ENCODE measurements at places on chromosomes 4 and X.

- peak; percentile 17 for DNase-seq
These were observed 24.9 kb upstream of the DDX3X start for GRCh38 chrX:41308884-41309647.

- no peak for DNase-seq
These were observed 354.7 kb upstream of the PITX2 start for GRCh38 chr4:110977554-110977953.

GRCh38 chr4:152372444-152372843 is 163.4 kb downstream of the FBXW7 start:
- DNase-seq, result no peak

GRCh38 chrX:9340598-9341290 is 124.1 kb upstream of the TBL1X start:
- peak; percentile 62 for DNase-seq

- no peak for DNase-seq
These were observed 722.4 kb upstream of the TENM3 start for GRCh38 chr4:181520790-181521189.

DNA sequence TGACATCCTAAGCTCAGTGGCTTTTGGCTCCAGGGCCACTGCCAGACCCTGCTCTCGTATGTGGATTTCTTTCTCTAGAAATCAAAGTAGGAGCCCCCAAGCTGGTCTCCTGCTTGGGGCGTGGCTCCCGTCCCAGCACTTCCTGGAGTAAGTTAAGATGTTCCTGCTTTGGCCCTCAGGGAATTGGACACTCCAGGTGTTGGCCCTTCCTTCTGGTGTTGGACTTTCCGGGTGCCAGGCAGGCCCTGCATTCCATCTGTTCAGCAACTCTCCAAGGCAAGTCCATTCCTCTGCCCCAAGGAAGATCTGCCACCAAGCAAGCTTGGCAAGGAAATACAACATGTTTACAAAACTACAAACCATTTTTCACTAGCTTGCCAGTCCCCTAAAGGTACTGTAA is 22.1 kb upstream of the GPC4 start:
- no peak for DNase-seq

- no peak for DNase-seq
These were observed 149.5 kb downstream of the NAA11 start for GRCh38 chr4:79176351-79176750.

GRCh38 chr4:163694385-163694784 is 199.9 kb downstream of the TMA16 start:
- no peak for DNase-seq

DNA sequence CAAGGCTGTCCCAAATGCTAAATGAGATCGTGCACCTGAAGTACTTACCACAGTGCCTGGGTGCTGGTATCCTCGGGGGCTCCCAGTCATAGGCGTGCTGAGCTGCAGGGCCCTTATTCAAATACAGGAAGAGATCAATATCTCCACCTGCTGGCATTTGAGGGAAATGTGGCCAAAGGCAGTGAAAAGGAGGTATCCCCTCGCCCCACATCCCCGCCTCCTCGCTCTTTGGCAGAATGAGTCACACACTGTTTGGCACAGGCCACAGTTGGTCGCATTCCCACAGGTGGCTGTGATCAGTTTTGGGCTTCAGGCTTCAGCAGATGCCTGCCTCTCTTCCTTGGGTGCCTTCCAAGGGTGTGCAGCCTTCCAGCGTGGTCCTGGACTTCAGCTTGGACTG is 28.4 kb downstream of the ZNF185 start:
- peak; percentile 64 for DNase-seq

DNA sequence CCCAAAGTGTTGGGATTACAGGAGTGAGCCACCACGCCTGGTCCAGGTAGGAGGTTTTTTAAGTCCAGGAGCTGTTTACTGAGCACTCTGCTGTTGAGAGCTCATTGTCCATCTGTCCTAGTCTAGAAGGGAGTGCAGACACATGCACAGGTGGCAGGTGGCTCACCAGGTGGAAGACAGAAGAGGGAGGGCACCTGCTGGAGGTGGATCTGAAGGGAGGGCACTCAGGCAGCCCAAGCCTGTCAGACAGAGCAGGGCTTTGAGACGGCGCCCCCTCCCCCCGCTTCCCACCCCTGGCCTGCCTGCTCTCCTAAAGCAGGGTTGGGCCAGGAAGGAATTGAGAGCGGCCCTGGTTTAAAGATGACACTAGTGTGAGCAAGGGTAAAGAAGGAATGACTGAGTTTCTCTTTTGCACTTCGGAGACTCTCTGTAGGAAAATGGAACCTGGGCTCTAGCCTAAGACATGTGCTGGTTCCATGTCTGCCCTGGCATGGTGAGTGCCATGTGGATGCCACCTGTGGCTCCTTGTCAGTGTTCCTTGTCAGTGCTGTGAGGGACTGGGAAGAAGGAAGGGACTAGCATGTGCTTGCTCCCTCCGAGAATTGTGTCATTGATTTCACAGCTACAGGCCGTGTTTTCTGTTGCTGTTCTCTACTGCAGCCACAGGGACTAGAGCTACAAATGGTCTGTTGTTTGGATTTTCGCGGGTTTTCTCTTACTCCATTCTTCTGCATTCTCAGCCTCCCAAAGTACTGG is 108.6 kb downstream of the TNIP2 start:
- no peak for DNase-seq

GRCh38 chr4:77002321-77003107 is 53.0 kb downstream of the SEPTIN11 start:
- DNase-seq, result no peak

DNA sequence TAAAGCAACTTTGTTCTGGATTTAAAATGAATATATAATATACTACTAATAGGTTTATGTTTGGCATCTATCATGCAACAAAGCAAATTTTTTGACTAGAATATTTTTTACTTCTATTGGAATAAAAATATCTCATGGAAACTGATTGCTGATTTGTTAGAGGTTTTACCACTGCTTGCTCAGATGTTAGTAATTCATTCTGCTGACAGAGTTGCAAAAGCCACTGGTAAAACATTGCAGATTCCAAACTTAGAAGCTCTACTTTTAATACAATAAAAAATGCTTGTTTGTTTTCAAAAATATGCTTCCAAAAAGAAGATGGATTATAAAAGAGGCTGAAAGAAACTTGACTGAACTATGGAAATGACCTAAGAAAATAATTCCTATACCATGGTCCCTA is 795.2 kb downstream of the PCDH18 start:
- no peak for DNase-seq

- no peak for DNase-seq
These were observed 34.1 kb downstream of the TNIP2 start for GRCh38 chr4:2722033-2722432.

DNA sequence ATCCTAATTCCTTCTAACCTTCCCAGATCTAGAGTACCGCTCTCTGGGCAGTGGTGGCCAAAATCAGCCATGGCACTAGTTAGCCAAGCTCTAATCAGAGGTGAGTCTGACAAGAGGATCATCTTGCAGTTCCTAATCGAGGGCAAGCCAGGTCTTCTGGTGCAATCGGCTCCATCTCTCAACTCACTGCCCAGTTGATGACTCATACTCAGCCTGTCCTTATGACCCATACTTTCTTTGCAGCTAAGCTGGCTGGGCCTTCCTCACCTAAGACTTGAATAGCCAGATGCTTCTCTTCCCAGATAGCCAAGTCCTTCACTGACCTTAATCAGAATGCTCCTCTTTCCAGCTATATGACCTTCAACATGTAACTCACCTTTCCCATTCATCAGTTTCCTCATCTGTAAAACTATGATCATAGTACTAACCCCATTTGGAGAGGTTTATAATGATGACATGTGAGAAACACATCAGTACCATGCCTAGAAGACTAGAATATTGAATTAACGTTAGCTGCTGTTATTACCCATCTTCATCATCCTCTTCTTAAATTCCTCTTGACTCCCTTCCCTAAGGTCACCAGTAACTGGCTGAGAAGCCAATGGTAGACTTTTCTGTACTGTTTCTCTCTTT is 57.1 kb downstream of the RELL1 start:
- DNase-seq, result no peak

DNA sequence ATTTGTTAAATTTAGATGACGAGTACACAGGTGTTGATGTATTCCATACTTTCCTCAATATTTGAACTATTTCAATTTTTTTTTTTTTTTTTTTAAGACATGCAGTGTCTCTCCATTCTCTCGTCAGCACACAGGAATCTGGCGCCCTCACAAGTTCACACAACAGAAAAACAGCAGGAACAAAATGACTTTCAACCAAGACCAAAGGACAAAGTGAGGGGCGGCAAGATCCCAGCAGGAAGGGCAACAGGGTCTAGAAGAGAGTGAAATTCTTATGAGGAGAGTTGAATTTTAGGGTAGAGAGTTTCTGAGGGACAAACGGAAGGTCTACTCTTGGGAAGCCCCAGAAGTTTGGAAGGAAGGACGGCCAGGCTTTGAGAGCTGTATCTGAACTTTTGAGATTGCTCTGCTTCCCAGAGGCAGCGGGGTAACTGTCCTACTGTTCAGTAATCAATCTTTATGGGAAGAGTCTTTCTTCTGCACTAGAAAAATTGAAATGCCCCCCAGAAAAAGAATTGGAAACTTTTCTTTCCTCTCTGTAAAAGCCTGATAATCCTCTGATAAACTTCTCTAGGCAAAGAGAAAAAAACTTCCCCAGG is 760.2 kb downstream of the RAB28 start:
- DNase-seq, result no peak

DNA sequence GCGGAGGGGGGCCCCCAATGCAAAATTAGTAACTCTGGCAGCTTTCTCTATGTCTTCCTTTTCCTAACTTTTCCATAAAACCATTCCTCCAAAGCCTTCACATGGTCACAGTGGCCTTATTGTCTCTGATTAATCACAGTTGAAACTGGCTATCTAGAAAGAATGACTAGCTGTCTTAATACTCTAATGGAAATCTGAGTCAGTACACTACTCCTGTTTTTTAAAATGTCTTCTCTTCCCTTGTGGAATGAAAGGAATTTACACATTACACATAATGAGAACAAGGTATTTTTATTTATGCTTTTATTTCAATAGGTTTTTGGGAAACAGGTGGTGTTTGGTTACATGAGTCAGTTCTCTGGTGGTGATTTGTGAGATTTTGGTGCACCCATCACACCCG is 66.3 kb upstream of the PUDP start:
- no peak for DNase-seq

GRCh38 chrX:56994375-56995270 is 718 bp downstream of the SPIN3 start:
- DNase-seq, result peak; percentile 22

GRCh38 chrX:150303386-150304097 is 59.6 kb upstream of the MAMLD1 start:
- DNase-seq, result no peak

GRCh38 chrX:72045552-72046277 is 86.0 kb downstream of the RTL5 start:
- no peak for DNase-seq

GRCh38 chrX:23554304-23554703 is 113.0 kb upstream of the PRDX4 start:
- DNase-seq, result no peak

DNA sequence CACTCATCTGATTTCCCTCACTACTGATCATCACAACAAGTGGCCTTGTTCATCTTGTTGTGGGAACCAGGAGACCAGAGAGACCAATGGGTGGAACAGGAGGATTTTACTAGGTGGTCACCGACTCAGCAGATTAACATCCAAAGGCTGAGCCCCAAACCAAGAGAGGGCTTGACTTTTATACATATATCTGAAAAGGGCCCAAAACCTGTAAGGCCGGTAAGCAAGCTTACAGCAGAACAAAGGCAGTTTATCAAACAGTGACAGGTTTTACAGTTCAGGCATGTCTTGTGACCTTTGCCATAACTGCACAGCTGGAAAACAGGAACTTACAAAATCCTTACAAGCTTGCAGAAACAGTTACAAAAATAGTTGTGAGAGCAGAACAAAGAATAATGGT is 195.9 kb downstream of the OR13H1 start:
- DNase-seq, result no peak

Measured in CD4-positive, alpha-beta T cell treated with Interleukin-17A for 4 hours (primary cell).